A549 (cell line): ENCODE measurements at places on chromosomes 3 and 15. TPM values are rescaled to one million over a fixed set of nuclear protein-coding genes. Genes with fewer than 3 reads are reported as not detected.

MNS1 gene
- polyA plus RNA-seq, result 5.2 to 5.8 TPM (median 5.2 TPM) in 3 replicates

ADAMTS17 gene
- not detected in 3 replicates for polyA plus RNA-seq

MEIS2 gene
- 7.3 to 9.0 TPM (median 8.0 TPM) in 3 replicates for polyA plus RNA-seq

SHC4 gene
- 0.08 to 0.30 TPM (median 0.20 TPM) in 3 replicates for polyA plus RNA-seq

PSMA4 gene
- polyA plus RNA-seq, result 548 to 589 TPM (median 585 TPM) in 3 replicates
